ENCODE measurements at places on chromosomes 4 and X.

DNA sequence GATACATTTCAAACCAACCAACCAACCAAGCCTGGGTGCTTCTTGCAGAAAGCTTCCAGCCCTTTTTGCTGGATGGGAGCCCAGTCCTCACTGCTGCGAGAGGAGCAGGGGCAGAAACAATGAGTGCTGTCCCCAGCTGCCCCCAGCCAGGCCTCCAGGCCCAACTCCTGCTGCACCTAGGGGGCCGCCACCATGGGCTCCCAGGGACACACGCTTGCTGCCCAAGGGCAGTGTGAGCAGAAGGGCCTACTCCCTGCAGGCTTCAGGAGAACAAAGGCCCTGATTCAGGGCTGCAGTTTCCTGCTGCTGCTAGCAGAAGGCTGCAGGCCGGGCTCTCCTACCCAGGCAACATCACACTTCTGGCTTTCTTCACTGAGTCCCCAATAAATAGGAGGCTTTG, 37.7 kb upstream of the ENPP6 start:
- DNase-seq, result no peak

DNA sequence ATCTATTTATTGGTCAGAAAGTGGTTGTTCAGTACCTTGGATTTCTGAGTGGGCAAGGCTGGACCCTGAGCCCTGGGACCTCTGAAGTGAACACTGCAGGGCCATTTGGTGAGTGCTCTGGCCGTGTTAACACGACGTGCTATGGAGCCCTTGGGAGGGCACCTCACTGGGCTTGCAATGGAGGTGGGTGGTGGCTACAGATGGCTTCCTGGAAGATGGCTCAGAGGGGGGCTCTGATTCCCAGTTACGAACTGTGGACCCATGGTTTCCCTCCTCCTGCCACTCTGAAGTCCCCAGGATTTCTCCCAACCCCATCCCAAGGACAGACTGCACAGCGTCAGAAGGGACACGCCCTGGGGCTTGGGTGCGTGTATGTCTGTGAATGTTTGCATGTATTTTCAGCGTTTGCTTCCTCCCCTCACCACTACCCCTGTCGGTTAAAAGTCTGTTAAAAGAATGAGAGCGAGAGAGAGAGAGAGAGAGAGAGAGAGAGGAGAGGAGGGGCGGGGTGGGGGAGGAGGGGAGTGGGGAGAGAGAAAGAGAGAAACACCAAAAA, 3.7 kb upstream of the RHOH start:
- no peak for DNase-seq

DNA sequence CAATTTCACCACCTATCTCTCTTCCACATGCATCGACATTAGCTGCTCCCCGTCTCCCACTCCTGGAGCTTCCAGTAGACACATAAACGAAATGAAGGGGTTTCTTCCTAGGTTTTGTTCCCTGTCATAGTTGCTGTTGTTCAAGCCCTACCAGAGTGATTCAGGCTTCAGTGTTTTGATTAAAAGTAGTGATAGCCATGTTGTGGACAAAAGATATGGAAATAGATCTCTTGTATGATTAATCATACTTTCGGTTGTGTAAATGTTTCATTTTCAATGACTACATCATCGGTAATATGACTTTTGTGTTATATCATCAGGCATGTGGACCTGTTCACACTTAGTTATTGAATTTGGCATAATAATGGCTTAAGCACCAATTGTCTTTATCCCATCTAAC, 96.5 kb upstream of the KLF3 start:
- DNase-seq, result peak; percentile 24

DNA sequence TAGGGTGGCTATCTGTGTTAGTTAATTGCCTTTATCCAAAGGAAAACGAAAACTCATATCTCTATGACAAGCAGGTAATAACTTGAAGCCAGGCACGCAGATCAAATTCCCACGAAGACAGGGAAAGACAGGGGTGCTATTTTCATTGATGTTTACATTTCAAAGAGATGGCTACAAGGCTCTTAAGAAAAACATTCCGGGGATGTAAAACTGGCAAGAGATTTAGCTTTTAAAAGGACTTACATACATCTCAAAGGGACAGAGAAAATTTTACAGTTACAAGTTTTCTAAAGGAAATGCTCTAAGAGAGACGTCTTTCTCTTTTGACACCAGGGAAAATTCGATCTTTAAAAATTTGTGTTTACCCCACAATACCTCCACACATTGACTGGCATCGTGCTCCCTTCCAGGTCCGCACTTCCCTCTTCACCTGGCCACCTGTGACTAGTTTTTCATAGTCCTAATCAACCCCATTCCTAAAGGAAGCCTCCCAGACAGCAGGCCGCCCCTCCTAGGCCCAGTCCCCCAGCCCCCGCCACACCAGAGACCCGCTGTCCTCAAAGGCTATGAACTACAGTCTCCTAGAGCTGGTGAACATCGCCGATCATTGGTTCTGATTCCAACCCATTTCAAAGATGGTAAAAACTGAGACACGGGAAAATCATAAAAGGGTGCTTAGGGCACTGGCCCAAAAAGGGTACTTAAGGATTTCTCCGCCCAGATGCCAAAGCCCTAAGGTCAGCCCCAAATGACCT, 649 bp upstream of the ARAF start:
- no peak for DNase-seq

GRCh38 chr4:24060932-24061331, 171.1 kb upstream of the PPARGC1A start:
- no peak for DNase-seq

DNA sequence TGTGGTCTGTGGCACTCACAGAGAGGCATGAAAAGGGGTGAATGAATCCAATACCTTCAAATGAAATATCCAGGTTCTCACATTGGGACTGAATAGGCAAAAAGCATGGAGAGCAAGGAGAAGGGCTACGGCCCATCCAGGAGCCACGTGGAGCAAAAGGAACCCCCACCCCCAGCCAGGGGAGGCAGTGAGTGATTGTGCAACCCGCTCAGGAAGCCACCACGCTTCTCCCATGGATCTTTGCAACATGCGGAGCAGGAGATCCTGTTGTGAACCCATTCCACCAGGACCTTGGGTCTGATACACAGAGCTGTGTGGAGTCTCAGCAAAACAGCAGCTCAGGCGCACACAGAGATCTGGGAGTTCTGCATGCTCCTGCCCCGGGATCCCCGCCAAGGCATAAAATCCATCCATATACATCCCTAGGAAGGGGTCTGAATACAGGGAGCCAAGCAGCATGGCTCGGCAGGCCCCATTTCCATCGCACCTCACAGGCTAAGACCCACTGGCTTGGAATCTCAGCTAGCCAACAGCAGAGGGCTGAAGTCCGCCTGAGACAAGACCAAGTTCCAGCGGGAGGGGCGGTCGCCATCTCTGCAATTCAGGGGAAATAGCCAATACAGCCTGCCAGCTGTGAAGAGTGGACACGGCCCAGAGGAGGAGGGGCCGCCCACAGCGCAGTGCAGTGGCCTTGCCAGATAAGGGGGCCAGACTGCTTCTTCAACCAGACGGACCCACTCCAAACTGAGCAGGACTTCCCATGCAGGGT, 80.2 kb downstream of the FGF16 start:
- no peak for DNase-seq

GRCh38 chr4:1235381-1236102, 13.4 kb downstream of the CTBP1 start:
- no peak for DNase-seq

- no peak for DNase-seq
Measured at GRCh38 chr4:52813546-52813945, 48.6 kb upstream of the RASL11B start.

GRCh38 chrX:35699642-35700041, 98.5 kb upstream of the MAGEB16 start:
- DNase-seq, result no peak

GRCh38 chr4:11326021-11326420, 102.7 kb downstream of the HS3ST1 start:
- no peak for DNase-seq

DNA sequence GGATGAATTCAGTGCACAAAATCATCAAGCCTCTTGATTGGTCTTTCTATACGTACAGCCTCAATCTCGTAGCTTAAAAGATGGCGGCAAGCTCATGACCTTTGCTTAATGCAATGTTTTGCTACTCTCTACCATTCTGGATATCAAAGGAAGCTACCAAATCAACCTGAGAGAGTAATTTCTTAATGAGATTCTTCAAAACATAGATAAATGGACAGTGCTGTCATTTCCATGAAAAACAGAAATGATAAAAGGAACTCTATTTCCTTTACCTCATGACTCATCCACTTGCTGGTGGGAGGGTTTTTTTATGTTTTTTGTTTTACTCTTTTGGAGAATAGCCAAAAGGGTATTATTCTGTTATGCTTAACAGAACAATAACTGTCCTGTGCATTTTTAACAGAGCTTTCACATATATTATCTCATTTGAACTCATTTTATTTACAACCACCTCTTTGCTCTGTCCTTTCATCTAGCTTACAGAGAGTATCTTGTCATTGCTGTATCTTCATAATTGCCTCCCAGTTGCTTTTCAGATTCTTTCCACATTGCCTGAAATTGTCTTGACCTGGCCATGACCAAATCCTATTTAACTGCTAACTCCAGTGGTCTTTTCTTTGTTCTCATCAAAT, 138.6 kb upstream of the GPR101 start:
- DNase-seq, result no peak

GRCh38 chrX:46628460-46629371, 55.2 kb downstream of the CHST7 start:
- peak; percentile 13 for DNase-seq

DNA sequence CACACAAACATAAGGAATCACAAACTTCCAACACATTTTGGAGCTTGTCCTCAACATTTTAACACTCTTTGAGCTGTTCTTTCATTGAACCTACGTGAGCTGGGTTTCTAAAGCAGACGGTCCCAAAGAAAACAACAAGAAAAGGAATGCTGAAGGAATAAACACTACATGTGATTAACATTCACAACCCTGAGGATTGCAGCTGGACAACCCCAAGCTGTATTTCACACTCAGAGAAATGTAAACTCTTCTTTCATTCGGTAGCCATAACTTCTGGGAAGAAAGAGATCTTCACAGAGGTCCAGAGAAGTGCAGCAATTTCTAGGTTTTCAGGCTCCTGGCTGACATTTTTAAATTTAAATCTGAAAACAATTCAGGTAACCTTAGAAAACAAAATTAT, 130.2 kb downstream of the CFAP299 start:
- no peak for DNase-seq

DNA sequence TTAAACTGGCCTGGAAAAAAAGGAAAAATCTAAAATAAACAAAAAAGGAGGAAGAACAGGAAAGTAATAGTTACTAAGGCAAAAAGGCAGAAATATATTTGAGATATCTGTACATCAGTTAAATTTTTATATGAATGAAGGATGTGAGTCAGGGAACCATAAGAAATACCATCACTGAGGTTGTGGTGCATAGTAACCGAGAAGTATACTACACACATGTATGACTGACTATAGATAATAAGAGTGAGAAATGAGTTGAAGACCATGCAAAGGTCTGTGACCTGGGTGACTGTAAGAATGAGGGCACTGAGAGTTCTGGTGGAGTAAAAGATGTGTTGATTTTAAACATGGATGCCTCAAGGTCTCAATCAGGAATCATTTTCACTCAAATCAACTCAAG, 220.6 kb upstream of the FAM241A start:
- no peak for DNase-seq

Measured in fibroblast of skin of back (primary cell).